ENCODE measurements at places on chromosomes 2 and 18. TPM values are rescaled to one million over a fixed set of nuclear protein-coding genes. Genes with fewer than 3 reads are reported as not detected.

Gene FAM124B
- total RNA-seq = 1.9 TPM

Gene TEKT4
- total RNA-seq = 0.16 TPM

DNA sequence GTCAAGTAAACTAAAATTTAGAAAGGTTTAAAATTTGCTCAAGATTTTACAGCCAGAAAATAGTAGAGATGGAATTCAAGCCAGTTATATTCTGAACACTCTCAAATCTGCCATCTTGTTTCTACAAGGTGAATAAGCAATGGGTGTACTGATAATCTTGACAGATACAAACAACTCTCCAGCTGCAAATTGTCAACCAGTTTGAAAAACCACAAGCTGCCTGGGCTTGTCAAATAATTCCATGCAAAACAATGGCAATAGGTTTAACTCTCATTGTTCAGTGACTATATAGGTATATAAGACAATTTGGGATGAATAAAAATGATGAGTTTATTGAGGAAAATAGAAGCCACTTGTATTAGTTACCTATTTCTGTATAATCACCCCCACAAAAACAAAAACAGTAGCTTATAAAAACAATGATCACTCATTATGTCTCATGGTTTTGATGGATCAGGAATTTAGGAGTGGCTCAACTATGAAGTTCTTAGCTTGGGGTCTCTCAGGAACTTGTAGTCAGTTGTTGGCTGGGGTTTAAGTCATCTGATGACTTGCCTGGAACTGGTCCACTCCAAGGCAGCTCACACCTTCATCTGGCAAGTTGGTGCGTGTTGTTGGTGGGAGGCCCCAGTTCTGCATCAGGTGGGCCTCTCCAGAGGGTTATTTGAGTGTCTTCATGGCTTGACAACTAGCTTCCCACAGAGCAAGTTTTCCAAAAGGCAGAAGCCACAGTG lies 12.6 kb upstream of the EVA1A start:
- DNase-seq = no peak

DNA sequence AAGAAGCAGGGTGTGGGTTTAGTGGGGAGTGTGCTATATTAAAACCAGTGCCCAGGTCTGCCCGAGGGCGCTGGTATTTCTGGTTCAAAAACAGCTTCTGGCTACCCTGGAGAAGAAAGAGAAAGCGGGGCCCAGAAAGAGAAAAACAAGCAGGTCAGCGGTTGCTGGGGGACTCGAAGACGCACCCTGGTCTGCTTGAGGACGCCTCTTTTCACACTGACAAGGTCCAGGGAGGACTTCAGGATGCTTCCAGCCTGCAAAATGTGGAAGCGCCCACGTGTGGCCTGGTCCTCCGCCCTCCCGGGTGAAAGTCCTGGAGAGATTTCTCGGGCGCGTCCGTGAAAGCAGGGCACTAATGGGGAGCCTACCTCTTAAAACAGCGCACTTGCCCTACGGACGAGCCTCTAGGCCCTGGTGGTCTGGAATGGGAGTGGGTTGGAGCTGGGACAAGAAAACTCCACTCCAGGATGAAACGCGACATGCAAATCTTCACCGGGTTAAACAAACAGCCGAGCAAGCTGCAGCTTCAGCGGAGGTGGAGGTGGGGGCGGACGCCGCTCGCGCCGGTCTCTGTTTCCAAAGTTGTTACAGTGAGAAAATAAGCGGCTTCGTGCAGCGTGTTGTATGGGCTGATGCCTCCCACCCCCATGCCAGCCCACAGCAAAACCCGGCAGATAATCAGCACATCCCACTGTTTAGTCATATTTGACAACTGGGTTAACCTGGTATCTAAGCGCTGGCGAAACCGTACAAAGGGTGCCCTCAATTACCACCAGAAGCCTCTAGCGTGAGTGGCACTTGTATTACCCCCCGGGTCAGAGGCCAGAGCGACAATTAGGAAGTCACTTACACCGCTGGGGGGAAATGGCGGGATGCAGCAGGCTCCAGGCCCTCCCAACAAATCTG lies 1.1 kb upstream of the SP9 start:
- DNase-seq = no peak

- DNase-seq = no peak
These were observed 83.6 kb downstream of the ASXL2 start for GRCh38 chr2:25794544-25795276.

GRCh38 chr2:230714136-230714480 lies 1.5 kb downstream of the CAB39 start:
- no peak for DNase-seq

DNA sequence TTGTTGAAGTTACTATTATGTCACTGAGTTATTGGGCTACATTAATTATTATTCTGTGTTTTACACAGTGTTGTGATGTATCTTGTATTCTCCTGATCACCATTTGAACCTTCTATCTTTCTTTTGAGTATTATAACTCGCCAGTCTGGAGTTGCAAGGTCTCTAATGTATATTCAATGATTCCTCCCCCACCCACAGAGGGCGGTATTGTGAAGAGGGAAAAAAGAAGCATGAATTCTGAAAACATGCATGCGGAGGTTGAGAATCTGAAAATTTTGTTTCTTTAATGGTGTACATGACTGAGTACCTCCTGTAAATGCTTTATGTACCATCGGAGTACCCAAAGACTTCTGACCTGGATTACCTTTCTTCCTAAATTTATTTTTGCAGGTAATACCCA lies 266.6 kb downstream of the NR4A2 start:
- DNase-seq = no peak

- no peak for DNase-seq
These were observed 99.6 kb downstream of the TPGS2 start for GRCh38 chr18:36729197-36729596.

GRCh38 chr2:218860950-218861381 lies 1.4 kb downstream of the WNT6 start:
- no peak for DNase-seq

GRCh38 chr2:228875152-228875900 lies 395.8 kb downstream of the PID1 start:
- DNase-seq = no peak

DNA sequence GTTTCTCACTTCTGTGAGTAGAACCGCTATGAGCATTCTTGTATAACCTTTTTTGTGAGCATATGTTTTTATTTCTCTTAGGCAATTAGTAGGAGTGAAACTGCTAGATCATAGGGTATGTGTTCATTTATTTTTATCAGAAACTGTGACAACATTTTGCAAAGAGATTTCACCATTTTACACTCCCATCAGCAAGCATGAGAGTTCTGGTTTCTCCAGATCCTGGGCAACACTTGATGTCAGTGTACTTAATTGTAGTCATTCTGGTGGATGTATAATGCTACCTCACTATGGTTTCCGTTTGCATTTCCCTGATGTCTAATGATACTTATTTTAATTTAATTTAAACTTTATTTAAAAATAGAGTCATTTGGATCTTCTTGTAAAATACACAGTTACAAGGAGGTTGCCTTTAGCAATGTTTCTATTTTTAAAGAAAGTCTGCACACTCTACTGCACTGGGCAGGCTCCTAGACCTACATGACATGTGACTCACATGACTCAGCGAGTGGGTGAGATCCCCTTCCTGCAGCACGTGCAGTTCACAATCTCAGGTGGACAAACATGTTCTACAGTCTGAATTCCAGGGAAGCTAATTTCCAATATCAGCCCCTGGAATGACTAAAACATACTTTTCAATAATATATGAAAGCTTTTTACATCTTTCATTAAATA lies 127.0 kb upstream of the BCL2L11 start:
- no peak for DNase-seq

DNA sequence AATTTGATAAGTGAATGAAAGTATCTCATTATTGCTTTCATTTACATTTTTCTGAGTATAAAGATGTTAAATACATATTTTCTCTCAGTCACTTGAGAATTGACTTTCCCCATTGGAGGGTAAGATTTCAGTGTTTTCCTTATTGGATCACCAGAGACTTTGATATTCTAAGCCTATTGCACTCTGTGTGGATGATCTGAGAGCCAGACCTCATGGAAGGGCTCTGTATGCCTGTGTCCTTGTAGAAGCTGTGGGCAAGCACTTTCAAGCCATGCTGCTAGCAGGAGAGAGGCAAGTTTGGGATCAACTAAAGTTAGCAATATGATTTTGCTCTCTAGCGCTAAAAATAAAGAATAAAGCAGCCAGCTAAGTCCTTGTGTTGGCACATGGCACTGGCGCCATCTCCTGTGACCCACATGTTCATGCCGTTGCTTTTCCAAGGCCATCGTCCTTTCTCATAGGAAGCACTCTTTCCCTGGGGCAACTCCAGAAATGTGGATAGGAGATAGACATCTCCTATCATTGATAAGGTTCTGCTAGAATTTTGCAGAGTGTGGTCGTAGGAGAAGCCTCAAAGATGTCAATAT lies 72.6 kb downstream of the AOX1 start:
- no peak for DNase-seq

- no peak for DNase-seq
These were observed 2.9 kb downstream of the TEX261 start for GRCh38 chr2:70991742-70992141.

GRCh38 chr2:19274439-19274838 lies 84.0 kb downstream of the OSR1 start:
- DNase-seq = no peak

Measured in Right ventricle myocardium inferior (tissue), 1 donor.